Activated T-helper 9 cell treated with anti-CD3 and anti-CD28 coated beads, Interleukin-2, amount 50 U/mL, for 16 hours (primary cell): ENCODE measurements at places on chromosomes 7 and 10.

GRCh38 chr10:61937631-61938351 lies 36.3 kb downstream of the ARID5B start:
- no peak for DNase-seq

DNA sequence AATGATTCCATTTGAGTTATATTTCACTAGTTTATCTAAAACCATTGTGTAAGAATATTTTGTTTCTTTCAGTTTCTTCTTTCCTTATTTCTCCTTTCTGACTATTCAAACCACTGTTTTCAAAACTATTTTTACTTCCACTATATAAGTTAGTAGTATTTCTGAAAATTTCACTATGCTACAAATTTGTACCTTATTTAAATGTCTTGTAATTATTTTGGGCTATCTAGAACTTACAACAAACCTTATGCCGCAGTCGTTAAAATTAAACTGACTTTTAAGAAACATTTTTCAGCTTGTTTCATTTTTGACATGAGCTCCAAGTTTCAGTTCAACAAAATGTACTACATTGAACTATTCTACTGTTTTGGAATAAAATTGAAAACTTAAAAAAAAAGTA lies 1.8 kb downstream of the TFEC start:
- no peak for DNase-seq

DNA sequence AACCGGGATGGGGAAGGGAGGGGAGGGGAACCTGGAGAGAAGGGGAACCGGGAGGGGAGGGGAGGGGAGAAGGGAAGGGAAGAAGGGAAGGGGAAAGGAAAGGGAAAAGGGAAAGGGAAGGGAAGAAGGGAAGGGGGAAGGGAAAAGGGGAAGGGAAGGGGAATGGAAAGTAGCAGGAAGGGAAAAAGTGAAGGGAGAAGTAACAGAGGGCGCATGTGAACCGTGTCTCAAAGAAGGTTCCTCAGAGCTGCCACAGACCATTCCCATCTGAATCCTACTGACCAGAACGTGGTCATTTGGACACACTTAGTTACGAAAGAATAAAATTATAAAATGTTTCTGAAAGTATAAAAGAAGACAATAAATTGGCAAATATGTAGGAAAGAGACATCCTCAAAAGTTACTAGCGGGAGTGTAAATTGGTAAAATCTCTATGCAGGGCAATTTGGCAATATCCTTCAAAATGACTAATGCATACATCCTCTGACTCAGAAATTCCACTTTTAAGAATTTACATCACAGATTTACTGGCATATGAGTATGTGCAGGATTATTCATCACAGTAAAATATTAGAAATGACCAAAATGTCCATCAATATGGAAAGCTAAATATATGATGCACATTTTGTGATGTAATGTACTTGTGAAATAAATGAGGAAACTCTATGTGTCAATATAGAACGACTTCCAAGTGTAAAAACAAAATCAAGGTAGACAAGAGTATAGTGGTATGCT lies 12.9 kb downstream of the C10orf67 start:
- DNase-seq = no peak

DNA sequence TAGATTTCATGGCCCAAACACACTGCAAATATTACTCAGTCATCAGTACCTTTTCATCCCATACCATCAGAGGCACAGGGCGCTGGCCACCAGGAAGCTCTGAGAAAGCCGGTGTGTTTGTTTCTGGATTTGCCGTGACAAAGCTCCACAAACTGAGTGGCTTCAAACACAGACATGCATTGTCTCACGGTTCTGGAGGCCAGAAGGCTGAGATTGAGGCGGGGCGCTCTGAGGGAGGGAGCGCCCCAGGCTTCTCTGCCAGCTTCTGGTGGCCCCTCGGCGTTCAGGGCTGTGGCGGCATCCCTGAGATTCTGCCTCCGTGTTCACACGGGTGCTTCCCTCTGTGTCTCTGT lies 3.7 kb upstream of the TTYH3 start:
- DNase-seq = no peak

GRCh38 chr7:115654384-115655214 lies 376.0 kb downstream of the TFEC start:
- no peak for DNase-seq

DNA sequence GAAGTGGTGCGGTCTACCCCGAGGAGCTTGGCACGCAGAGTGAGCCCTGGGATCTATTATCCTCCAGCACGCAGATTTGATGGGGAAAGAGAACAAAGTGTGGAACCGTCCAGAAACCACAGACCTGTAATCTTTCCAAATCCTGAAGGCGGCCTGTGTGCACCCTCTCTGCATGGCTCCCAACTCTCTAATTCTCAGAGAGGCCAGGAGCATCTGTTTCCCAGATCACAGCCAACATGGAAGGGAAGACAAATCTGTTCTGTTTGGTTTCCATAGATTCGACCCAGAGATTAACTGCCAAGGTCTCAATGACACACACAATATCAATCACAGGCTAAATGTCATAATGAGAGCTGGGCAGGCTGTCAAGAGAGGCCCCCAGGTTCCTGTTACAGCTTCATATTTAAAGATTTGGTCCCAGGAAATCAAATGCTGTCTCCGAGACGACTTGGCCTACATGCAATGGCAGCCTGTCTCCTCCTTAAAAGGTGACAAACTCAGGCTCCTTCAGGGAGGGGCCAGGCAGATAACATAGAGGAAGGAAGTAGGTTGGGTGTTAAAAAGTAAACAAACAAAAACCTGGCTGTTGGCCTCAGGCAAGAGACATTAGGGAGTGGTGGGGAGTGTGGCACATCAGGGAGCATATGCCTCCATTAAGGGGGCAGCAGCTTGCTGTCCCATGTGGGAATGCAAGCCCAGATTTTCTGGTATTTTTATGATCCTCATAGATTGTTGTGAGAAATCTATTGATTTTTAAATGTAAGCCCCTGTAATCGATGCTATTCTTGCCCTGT lies 48.8 kb upstream of the SAMD8 start:
- no peak for DNase-seq

DNA sequence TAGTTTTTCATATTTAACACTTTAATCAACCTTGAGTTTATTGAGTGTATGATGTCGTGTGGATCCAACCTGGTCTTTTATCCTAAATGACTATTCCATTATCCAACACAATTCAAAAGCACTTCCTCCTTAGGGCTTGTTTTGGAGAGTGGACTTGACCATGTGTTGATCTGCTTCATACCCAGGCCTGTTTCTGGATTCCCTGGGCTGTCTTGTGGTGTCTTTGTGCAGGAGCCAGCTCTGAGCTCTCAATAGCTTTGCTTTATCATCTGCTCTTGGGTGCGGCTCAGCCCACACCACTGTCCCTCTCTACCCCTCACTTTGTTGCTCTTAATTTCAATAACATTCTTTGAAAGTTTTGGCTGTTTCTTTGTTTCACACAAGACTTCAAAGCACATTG lies 70.9 kb upstream of the CHST15 start:
- DNase-seq = no peak

DNA sequence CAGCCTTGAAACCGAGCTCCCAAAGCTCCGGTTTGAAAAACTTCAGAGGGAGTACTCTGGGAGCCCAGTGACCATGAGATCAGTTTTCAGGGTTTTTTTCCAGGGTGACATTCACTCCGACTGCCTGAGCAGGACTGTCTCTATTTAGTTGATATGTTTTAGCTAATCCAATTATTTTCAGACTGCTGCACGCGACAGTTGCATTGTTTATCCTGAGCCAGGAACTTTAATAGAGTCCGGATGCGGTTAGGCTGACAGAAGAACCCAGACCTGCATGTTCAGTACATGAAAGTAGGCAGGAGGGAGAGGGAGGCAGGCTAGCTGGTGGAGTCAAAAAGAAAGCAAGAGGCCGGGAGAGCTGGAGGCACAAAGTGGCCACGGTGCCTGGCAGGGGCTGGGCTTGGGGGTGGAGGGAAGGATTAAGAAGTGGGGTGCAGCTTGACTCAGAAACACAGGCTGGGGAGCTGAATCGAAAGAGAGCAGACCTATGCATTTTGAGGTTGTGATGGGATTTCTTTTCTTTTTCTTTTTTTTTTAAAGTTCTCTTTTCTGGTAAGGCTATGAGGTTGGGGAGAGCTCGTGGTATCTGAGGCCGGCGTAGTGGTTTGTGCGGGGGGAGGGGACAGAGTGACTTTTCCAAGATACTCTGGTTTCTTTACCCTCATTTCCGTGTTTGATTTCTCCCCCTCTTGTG lies 5.7 kb downstream of the GATA3 start:
- no peak for DNase-seq

- no peak for DNase-seq
Measured at GRCh38 chr7:158276414-158277218, 311.0 kb downstream of the PTPRN2 start.

- DNase-seq = no peak
Measured at GRCh38 chr10:48556065-48556464, 48.8 kb downstream of the ARHGAP22 start.

- no peak for DNase-seq
Measured at GRCh38 chr7:12596225-12596790, 25.8 kb downstream of the SCIN start.

DNA sequence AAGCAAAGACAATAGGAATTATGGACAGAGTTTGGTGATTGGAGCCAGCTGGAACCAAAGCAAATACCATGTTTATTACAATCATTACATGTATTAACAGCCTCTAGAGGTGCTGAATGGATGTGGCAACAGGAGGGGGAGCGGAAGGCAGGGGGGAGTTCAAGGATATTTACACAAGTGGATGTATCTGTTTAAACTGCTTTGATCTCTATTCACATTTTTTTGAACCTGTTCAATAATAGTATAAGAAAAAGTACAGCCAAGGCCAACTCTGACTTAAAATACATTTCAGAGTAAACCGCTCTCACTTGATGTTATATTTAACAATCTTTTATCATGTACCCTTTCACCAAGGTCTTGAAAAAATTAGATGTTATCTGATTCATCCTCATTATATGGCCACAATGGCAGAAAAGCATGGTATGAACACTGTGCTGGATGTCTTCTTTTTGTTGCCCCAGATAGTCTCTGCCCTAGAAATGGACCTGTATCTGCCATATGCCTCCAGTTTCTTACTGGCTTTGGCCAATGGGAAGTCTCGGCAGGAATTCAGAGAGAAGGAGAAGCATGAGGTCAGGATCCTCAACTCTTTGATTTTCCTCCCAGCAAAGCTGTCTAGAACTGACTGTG lies 88.2 kb upstream of the FAM133B start:
- DNase-seq = no peak

DNA sequence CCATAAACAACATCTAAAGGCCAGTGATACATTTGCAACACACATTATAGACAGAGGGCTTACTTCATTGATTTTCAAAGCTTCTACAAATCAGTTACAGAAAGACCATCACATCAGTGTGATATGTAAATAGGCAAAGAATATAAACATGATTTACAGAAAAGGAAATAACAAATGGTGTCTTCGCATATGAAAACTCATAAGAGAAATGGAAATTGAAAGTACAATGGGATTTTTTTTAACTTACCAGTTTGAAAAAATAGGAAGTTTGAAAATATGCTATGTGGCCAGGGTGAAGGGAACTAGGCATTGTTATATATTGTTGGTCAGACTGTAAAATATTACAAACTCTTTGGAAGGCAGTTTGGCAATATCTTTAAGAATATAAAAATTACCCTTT lies 27.3 kb downstream of the SEC23IP start:
- DNase-seq = no peak

GRCh38 chr10:126119599-126119998 lies 223.2 kb downstream of the FANK1 start:
- DNase-seq = no peak

DNA sequence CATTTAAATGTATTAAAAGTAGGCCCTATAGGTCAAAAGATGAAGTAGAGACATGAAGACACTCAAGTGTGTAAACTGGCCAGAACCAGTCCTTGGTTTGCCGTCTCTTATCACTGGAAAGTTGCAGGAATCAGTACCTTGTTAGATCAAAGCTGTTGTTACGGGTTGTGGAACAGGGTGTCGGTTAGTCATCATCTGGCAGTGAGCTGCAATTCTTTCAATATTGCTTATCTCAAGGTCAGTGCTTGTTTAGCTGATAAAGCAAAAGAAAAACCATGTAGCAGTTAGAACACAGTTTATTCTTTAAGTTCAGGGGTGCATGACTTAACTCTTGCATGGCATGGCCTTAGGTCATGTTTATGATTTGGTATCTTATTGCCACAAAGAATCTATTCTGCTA lies 10.0 kb upstream of the SLC13A1 start:
- no peak for DNase-seq

DNA sequence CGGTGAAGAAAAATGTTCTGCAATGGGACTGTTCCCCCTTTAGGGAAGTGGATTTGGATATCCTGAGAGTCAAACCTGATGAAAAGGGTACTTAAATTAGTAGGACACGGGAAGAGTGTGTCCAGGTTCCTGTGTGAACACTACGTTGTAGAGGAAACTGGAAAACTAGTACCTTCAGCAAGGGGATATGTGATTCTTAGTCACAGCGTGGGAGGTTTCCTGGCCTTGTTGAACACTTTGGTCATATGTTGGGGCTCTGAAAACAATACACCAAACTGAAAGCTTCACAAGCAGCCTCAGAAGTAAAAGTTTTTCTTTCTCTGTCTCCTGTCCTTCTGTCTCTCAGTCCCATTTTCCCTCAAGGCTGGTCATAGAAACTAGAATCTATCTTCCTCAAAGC lies 306.9 kb upstream of the GLI3 start:
- DNase-seq = no peak

DNA sequence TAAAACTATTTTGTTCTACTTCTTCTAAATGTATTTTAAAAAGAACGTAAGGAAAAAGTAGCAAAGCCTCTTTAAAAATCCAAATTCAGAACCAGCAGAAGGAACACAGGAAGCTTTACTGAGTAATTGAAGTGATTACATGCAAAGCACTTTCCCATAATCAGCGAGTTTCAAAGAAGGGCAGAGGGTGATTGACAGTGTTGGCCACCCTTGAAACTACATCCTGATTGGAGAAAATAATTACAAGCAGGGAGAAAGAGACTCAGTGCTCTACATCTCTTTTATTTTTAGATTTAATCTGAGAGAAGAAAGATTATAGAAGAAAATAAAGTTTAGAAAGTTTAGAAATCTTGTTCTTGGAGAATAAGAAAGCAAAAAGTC lies 20.3 kb upstream of the HGF start:
- no peak for DNase-seq
